ENCODE measurements at places on chromosomes 6 and 20.

GRCh38 chr6:35602133-35602946, 86.4 kb downstream of the FKBP5 start:
- no peak for DNase-seq

DNA sequence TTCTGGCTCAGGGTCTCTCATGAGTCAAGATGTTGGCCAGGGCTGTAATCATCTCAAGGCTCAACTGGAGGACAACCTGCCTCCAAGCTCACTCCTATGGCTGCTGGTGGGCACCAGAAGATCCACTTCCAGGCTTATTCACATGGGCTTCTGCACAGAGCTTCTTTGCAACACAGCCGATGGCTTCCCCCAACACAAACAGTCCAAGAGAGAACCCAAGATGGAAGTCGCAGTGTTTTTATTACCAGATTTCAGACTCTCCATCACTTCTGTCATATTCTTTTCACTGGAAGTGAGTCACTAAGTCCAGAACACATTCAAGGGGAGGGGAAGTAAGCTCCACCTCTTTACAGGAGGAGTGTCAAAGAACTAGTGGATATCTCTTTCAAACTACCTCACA, 75.5 kb downstream of the CD164 start:
- DNase-seq: no peak

DNA sequence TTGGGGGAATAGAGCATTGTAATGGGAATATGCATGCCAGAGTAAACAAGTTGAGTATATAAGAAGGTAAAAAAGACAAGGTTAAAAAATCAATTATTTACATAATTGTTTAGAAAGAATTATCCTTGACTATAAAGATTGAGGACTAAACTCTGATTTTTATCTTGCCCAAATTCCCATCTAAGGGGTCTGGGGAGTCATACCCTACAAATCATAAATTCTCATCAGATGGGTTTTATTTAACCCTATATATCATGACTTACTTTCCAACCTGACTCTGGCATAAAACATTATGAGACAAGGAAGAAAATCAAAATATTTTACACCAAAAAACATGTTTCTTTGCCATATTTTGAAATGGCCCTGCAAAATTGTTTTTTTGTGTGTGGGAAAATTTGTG, 12.7 kb downstream of the OR2B2 start:
- no peak for DNase-seq

DNA sequence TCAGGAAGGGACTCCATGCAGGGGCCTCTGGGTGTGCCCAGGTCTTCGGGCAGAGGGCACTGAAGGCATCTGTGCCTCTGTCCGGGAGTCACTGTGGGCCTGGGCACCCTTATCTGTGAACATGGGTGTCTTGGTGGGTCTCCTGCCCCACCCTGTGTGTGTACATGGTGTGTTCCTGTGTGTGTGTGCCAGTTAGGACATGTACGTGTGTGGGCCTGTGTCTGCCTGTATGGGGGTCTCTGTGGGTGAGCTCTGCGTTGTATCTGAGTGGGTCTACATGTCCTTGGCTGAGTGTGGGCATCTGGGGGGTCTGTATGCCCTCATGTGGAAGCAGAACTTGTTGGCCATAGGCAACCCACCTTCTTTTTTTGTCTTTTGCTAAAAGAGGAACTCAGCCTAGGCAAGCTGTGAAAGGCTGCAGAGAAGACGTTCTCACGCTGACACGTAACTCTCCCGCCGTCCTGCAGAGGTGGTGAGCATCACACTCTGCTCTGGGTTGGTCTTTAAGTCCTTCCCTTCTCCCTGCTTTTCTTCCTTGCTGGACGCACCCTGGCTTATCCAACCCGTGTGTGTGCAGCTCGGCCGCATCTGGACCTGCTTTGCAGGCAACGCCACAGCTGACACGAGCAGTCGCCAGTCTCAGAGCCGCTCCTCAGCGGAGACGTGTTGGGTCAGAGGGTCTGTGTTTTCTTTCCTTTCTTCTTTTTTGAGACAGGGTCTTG, 532 bp upstream of the NPBWR2 start:
- DNase-seq: peak; percentile 66

- no peak for DNase-seq
Observed at GRCh38 chr6:31060145-31060544, 49.9 kb downstream of the MUC22 start.

- no peak for DNase-seq
Observed at GRCh38 chr6:2264932-2265331, 19.5 kb upstream of the GMDS start.

DNA sequence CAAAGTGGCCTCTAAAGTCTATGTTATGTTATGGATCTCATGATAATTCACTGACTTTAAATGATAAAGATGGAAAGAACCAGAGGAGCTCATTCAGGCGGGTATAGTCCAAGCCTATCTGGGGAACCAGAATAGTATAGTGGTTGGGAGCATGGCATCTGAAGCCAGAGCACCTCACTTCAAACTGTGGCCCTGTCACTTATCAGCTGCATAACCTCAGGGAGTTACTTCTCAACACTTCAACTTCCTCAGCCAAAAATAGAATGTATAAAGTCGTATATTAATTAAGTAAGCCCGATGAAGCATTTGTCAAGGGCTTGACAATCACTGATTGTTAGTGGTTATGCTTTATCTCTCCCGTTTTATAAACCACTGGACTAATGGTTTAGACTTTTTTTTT, 112.7 kb downstream of the RTN4IP1 start:
- no peak for DNase-seq

DNA sequence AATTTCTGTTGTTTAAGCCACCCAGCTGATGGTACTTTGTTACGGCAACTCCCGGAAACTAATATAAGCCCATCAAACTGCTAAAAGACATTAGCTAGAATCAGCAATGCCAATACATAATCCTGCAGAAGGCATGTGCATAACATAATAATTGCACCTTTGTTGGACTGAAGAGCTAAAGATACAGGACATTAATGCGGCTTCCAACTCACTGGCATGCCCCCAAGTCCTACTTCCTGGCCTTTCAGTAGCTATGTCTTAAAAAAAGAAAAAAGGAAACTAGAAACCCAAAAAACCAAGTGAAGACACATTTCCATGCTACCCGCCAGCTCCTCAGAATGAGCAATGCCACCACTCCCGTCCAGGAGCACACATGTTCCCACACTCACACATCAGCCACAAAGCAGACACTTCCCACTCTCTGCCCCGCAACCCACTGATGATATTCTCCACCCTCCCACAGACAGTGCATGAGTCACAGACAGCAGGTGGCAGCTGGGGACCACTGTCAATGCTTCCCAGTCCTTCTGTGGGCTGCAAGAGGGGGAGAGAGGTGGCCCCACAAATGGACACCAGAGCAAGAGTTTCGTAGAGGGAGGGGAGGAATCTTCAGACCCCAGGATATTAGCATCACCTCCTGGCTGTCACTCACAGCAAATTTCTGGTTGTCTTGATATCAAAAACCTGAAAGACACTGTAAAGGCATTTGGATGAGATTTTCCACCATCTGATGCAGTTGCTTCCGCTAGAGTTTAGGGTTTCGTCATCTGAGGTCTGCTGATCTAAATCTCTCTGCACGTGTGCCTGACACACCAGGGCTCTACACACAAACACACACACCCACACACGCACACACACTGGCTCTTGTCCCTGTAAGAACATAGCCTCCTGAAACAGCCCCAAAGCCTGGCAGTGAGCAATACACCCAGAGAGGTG, 32.8 kb downstream of the GFOD1 start:
- no peak for DNase-seq

- no peak for DNase-seq
Observed at GRCh38 chr6:164455835-164456234, 853.6 kb downstream of the C6orf118 start.

GRCh38 chr6:6497541-6497940, 91.0 kb upstream of the LY86 start:
- DNase-seq: no peak

GRCh38 chr6:20058912-20059311, 153.4 kb downstream of the MBOAT1 start:
- DNase-seq: no peak

GRCh38 chr6:152634773-152635172, 2.4 kb downstream of the SYNE1 start:
- DNase-seq: no peak

- no peak for DNase-seq
Observed at GRCh38 chr6:7196019-7196402, 88.2 kb downstream of the RREB1 start.

DNA sequence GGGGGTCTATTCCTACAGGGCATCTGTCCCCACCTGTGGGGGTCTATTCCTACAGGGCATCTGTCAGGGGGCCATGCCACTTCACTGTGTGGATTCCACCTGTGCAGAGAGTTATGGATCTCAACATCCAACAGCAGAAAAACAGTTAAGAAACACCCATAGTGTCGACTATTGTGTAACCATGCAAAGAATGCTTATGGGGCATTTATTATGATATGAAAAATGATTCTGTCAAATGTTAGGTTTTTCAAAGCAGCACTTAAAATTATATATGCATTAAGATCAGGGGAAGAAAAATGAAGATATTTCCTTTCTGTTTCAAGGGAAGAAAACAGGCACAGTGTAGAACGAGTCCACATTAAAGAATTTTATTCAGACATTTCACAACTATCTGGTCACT, 2.9 kb downstream of the GPR31 start:
- DNase-seq: no peak

GRCh38 chr20:20343932-20344331, 24.0 kb upstream of the INSM1 start:
- no peak for DNase-seq

DNA sequence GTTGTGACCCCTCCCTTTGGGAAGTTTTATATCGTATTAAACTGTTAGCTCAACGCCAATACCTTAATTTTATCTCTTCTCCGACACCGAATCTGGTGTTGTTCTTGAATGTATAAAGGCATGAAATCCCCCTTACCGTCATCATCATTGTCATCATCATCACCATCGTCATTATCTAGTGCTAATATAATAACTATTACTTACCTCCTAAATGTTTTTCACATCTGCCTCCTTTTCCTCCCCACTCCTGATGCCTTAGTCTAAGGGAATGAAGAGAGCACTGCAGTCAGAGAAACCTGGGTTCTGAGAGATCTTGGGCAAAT, 677 bp upstream of the ZBTB24 start:
- DNase-seq: no peak

DNA sequence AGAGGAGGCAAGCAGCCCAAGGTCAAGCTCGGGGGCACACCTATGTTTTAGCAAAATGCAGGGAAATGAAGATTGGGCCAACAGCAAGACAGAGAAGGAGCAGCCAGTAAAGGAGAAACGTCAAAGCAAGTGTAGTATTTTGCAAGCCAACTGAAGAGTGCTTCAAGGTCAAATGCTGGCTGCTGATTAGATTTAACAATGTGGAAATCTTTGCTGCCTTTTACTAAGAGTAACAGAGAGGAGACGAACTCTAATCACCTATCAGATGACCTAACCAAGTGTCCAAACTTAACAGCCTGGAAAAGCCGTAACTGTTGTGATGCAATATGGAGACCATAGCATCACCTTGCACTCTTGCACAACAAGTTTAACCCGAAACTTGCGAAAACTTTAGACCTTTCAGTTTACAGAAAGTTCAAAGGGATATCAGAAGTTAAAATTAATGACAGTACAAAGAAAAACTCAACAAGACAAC, 30.4 kb downstream of the AKIRIN2 start:
- no peak for DNase-seq

- no peak for DNase-seq
Observed at GRCh38 chr6:159913375-159913774, 22.6 kb downstream of the MAS1 start.

DNA sequence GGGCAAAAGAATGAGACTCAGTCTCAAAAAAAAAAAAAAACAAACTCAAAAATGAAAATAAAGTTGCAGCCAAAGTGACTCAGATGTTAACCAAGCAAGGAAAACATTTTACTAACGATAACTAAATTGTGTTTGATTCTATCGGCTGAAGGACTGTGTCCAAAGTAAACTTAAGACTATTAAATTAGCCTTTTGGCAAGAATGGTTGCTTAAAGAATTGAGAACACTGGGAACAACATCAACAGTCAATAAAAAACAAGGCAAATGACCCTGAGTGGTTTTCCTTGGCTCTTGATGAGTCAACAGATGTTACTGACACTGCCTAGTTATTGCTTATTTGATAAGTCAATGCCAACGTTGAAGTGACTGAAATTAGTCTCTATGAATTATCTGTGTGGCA, 36.7 kb downstream of the POU3F2 start:
- DNase-seq: no peak

- DNase-seq: no peak
Observed at GRCh38 chr6:7953753-7954152, 43.2 kb upstream of the TXNDC5 start.

GRCh38 chr6:111992851-111993250, 61.1 kb upstream of the CCN6 start:
- DNase-seq: no peak

DNA sequence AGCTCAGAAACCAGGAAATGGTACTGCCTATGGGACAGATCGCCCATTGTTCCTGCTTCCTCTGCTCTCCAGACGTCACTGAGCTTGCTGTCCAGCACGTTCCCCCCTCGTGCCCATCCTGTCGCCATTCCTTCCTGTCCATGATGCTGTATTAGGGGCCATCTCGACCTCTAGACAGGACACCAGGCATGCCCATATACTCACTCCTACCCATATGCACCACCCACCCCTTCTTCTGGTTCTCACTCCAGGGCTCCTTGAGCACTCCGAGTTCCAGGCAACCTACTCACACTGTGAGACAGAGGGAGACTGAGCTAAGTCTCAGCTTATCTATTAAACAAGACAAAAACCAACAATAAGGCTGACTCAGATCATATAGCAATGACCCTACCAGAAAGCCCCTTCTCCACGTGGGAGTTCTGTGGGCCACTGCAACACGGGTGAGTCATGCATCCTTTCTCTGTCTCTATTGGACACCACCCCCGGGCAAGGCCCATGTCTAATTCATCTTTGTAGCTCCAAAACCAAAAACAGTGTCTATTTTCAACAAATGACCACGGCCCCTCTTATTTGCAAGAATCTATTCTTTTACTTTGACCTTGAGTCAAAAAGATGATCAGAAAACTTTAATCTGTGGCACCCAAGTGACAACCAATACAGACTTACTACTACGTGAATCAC, 65.7 kb downstream of the PSMG4 start:
- DNase-seq: peak; percentile 75

DNA sequence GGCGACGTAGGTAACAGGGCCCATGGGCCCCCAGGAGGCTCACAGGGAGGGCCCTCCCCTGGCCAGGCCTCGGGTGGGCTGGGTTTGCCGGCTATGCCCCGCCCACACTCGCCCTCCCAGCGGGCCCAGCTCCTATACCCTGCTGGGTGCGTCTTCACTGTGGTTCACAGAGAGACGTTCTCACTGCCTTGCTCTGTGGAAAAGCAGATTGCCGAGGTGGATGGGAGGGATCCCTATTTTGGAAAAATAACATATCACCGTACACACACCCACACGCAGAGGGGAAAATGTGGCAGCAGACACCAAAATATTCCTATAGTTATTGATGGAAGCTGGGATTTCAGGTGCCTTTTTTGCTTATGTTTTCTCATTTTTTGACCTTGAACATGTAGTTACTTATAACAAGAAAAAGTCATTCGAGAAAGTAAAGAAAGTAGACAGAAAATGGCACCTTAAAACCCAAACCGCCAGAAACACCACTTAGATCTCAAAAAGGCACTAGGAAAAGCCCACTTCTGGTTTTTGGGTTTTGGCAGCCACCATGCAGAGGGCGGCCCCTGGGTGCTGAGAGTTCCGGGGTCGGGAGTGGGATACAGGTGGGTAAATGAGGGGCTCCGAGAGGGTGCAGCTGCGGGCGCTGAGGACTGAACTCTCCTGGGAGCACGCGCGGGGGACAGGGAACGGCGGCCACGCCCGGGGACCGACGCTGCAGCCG, 49.4 kb downstream of the TMEM242 start:
- DNase-seq: peak; percentile 80
